ENCODE measurements at places on chromosomes 2 and 18. TPM values are rescaled to one million over a fixed set of nuclear protein-coding genes. Genes with fewer than 3 reads are reported as not detected.

DNA sequence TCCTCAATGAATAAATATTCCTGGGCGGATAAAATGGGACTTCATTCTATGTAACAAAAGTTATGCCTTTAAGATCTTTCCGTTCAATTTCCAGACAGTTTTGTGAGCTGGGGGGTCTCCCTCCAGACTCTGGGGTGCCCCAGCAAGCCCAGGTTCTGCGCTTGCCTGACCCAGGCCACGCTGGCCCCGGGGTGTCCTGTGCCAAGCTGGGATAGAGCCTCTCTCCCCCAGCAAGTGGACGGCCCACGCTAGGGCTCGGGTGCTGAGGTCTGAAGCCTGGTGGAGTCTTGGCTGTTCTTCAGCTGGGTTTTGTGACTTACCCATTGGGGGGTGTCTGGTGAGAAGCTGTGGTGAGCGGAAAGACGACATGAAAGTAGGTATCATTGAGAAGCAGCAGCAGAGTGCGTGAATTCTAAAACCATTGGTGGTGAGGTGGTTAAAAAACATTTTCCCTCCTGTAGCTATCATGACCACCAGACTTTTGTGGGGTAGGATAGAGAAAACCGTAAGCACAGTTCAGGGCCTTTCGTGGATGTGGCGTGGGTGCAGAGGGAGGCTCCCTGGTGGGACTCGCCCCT is 346.8 kb downstream of the ANAPC1 start:
- H3K4me3 ChIP-seq: no peak overlapping the region
- H3K27me3 ChIP-seq: no peaks in the 10 kb centered on the region
- H3K36me3 ChIP-seq: no peaks in the 10 kb centered on the region
- H3K27ac ChIP-seq: no peak overlapping the region
- H3K4me1 ChIP-seq: peaks cover 46% of the 10 kb centered on the region

Gene GAL3ST2
- 0.15 TPM for total RNA-seq

GRCh38 chr18:48541026-48541746 is 2.4 kb downstream of the CTIF start:
- DNase-seq: peak; percentile 79
- H3K36me3 ChIP-seq: peaks cover 10% of the 10 kb centered on the region
- peaks cover 10% of the 10 kb centered on the region for H3K27me3 ChIP-seq
- peak overlapping the region; percentile 94 for H3K27ac ChIP-seq
- peak overlapping the region; percentile 95 for H3K4me3 ChIP-seq

DNA sequence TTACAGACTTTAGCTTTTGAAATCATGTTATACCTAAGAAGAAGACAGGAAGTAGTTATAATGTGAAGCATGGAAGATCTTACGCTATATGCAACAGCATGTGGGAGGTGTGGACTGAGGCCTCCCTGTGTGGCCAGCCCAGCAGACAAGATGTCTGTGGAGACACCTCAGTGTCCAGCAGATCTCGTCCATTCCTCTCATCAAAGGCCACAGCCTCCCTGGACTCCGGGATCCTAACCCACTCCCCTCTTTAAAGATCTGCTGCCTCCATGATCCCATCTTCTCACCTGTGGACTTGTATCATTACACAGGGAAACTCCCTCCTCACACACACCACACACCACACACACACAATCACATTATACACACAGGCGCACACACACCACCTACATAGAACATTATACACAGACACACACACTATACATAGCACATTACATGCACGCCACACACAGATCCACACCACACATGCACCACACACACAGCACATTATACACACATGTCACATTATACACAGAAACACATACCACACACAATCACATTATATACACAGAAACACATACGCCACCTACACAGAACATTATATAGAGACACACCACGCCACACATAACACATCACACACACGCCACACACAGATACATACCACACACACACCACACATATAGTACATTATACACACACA is 89.5 kb downstream of the PXDN start:
- H3K27me3 ChIP-seq: peaks cover 13% of the 10 kb centered on the region
- H3K36me3 ChIP-seq: peaks cover 27% of the 10 kb centered on the region
- no peak overlapping the region for H3K4me3 ChIP-seq
- H3K27ac ChIP-seq: no peak overlapping the region

GRCh38 chr2:100861340-100861739 is 41.4 kb downstream of the NPAS2 start:
- peaks cover 42% of the 10 kb centered on the region for H3K4me1 ChIP-seq
- H3K4me3 ChIP-seq: no peak overlapping the region
- no peaks in the 10 kb centered on the region for H3K27me3 ChIP-seq
- H3K36me3 ChIP-seq: no peaks in the 10 kb centered on the region
